ENCODE measurements at places on chromosomes 3 and 15.

DNA sequence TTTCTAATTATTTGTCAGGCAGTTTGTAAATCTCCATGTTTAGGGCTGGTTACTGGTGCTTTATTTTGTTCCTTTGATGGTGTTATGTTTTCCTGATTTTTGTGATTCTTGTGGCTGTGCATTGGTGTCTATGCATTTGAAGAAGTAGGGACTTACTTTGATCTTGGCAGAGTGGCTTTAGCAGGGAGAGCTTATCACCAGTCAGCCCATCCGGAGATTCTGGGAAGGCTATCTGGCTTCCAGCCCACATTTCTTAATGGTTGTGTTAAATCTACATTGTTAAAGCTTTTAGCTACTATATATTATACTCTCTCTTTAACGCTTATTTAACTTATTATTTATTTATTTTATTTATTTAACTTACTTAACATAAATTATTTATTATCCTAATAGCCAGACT, 35.1 kb downstream of the FBXL2 start:
- DNase-seq: no peak

GRCh38 chr3:13138833-13139145, 65.6 kb upstream of the IQSEC1 start:
- DNase-seq: no peak

DNA sequence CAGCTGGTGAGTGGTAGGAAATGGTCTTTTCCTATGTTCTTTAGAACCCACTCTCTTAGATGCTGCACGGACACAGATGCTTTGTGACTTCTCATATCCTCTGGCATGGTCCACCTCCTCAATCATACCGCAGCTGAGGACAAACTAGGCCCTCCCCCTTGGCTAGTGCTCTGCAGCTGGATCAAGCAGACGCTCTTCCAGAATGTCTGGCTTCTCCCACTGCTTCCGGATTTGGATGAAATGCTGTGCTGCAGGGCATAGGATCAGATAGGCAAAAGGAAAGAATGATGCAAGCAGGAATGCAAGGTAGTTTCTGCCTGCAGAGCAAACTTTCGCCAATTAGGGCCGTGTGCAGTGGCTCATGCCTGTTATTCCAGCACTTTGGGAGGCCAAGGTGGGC, 75.7 kb upstream of the SLC4A7 start:
- DNase-seq: no peak

- DNase-seq: no peak
These were observed 10.9 kb downstream of the LRRFIP2 start for GRCh38 chr3:37163262-37164015.

DNA sequence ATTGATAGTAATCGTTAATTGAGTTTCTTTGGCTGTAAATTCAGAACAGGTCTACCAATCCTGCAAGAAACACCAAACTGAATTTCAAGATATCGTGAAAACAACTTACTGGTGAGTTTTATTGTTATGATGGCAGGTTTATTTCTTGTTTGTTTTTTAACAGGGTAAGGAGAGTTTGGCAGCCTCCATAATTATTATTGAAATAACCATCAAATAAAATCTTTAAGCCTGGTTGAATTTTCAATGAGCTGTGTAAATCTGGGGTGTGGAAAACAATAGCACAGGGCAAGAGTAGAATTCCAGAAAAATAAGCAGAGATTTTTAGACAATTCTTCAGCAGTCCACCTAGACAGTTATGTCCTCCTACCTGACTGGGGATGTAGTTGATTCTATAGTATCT, 196.5 kb downstream of the MECOM start:
- no peak for DNase-seq

DNA sequence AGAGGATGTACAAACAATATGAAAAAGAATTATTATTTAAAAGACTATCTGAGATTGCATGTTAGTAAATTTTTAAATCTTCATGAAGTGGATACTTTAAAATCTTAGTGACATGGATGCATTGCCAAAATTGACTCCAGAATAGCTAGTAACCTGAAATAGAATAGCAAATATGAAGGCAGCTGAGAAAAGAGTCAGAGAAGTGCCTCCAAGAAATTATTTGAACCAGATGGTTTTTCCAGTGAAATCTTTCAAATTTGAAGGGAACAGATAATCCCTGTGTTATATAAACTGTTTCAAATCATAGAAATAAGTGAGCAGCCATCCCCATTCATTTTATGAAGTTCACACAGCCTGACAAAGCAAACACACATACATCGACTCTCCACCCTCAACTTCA, 29.6 kb downstream of the FSIP1 start:
- DNase-seq: no peak

DNA sequence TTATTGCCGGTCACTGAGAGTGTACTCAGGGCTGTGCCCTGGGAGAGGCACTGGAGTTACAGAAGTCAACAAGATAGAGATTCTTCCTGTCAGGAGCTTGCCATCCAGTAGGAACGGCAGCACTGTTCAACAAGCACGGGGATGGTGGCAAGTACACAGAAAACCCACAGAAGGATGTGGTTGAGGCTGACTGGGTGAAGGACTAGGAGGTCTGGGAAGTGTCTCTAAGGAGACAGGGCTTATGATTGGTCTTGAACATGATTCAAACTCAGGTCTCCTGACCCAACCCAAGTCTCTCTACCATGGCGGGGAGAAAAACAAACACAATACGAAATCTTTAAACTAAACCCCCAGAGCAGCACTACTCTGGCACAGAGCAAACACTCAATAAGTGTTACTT, 37.6 kb downstream of the ERICH6 start:
- DNase-seq: no peak

- no peak for DNase-seq
These were observed 85.7 kb downstream of the ARIH1 start for GRCh38 chr15:72559781-72560180.

DNA sequence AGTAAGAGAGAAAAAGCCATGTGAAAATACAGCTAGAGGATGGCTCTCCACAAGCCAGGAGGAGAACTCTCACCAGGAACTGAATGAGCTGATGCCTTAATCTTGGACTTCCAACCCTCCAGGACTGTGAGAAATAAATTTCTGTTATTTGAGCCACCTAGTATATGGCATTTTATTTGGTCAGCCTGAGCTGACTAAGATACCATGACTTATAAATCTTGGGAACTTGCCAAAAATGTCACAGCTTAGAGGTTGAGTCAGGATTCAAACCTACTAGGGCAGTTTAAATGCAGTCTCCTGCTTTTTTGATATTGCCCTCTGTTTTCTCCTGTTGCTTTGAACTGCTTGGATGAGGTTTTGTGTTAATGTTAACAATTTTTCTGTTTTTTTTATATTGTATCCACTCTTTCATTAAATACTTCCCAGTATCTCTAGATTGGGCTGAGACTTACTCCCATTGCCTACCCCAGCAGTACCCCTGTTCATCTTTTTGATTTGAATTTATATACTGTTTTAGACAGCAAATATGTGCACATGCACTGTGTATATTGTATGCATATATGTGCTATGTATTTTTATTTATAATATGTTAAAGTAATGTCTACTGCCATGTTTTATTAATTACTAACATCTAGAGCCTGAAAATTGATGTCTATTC, 1223.2 kb downstream of the OTOL1 start:
- DNase-seq: no peak

GRCh38 chr3:153602801-153603200, 440.8 kb downstream of the RAP2B start:
- DNase-seq: no peak

GRCh38 chr3:178096955-178097354, 439.3 kb upstream of the KCNMB2 start:
- no peak for DNase-seq

DNA sequence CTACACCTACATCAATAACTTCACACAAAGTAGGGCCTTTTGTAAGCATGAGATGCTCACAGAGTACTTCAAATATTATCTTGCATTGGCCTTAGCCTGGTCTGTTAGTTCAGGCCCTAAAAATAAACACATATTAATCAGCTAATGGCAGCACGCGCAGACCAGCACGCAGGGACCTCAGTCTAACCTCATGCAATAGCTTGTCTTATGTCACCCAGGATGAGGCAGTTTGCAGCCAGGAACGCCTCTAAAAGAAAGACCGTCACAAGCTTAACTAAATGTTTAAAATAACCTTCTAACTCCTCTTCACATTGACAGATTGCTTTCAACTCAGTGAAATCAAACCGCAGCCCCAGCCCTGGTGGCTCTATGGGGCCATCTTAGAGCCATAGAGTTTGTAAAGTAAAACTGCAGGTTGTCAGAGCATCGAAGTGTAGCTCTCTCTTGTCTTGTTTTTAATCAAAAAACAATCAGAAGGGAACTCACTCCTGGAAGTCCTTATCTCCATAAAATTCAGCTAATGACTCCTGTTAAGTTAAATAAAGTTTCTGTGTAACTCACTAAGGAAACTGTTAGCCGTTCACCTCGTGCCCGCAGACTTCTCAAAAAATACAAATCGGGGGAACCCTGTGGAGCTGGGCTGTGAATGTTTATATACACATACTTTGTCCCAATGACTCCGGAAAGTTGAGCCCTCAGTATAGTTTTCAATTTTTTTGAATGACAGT, 212.6 kb downstream of the CDIN1 start:
- DNase-seq: no peak

DNA sequence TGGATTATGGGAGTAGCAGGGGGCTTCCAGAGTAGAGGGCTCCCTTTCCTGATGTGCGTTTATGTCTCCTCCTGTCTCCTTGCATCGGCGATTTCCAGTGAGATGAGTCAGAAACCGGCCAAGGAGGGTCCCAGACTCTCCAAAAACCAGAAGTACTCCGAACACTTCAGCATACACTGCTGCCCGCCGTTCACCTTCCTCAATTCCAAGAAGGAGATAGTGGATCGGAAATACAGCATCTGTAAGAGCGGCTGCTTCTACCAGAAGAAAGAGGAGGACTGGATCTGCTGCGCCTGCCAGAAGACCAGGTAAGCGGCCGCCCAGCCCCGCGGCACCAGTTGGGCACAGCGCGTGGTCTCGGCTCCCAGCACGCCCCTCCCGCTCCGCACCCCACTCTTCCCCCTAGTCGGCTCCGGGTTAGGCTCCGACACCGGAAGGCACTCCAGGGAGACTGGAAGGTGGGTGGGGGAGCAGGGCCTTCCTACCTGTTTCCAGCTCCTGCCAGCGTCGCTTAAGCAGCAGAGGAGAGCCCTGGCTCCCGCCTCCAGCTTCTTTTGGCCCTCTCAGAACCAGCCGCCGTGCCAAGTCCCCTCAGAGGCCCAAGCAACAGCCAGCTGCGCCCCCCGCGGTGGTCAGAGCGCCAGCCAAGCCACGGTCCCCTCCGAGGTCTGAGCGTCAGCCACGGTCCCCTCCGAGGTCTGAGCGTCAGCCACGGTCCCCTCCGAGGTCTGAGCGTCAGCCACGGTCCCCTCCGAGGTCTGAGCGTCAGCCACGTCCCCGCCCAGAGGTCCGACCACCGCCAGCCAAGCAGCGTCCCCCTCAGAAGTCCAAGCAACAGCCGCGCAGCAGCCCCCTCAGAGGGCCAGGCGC, 34.7 kb downstream of the MOBP start:
- peak; percentile 10 for DNase-seq

DNA sequence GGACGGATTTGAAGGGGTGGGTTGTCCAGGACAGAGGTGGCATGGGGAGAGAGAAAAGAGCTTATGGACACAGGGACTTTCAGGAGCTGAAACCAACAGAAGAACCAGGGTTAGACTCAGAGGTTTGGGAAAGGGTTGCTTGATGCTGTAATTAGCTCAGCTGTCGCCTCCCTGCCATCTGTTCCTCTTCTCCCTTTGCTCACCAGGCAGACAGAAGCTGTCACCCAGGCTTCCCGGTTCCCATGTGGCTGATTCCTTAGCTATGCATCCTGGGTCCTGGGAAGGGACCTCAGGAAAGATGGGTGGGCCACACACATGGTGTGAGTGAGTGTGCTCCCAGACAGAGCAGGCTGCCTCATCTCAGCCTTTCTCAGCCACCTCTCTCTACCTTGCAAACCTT, 14.1 kb downstream of the PTPN23 start:
- no peak for DNase-seq

- peak; percentile 4 for DNase-seq
These were observed 59.2 kb upstream of the IL12A start for GRCh38 chr3:159929171-159930141.

- no peak for DNase-seq
These were observed 35.8 kb upstream of the ABHD2 start for GRCh38 chr15:89052474-89052873.

GRCh38 chr3:10234526-10235230, 13.6 kb upstream of the TATDN2 start:
- no peak for DNase-seq

All from NCI-H526 treated with DMSO at 0.1 percent for 48 hours (cell line).